ENCODE measurements at places on chromosomes 11 and 22.

GRCh38 chr11:57338142-57338541 is at the start of gene P2RX3:
Gene P2RX3 (plus strand): TSS chr11:57338352. CDS start chr11:57338551, 199 bp downstream.
- no peak for DNase-seq

GRCh38 chr11:76885390-76886097 is 24.8 kb downstream of the ACER3 start:
- DNase-seq: peak; percentile 5

DNA sequence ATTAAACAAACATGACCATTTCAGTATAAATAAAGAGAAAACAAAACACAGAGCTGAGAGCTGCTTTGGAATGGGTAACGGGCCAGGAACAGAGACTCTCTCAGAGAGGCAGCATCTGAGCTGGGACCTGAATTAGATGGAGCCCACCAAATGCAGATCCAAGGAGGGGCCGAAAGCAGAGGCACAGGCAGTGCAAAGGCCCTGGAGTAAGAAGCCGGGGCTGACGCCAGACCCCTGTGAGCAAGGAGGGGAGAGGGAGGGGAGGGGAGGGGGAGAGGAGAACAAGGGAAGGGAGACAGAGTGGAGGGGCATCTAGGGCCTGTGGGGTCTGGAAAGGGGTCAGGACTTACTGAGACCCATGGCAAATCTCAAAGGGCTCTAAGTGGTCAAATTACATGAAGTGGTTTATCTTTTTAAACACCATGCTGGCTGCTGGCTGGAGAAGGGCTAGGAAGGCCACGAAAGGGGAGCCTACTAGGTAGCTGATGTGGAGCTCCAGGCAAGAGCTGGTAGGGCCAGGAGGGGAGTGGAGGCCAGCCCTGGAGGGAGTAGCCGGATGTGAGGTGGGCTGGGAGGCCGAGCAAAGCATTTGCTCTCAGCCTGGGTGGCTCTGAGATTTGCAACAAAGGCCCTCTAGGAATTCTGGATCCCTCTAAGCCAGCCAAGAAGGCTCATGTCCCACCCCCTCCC is 3.2 kb downstream of the OSBPL5 start:
- DNase-seq: no peak

DNA sequence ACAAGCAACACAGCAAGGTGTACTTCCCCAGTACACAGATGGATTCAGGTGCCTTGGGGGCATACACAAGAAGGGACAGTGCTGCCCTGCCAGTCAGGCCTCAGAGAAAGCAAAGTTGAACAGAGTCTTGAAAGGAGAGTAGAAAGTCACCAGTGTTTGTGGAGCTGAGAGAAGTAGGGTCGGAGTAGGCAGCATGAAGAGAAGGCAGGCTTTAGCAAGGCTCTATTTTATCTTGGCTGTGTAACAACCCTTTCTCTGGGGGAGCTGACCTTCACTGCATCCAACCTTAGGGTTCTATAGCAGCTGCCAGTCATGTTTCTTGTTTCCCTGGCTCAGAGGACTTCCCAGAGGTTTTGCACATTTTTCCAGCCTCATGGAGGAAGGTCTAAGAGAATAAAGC is 77.4 kb upstream of the BLID start:
- DNase-seq: no peak

Data from AG08395 (cell line).